ENCODE measurements at places on chromosomes 2 and 18.

DNA sequence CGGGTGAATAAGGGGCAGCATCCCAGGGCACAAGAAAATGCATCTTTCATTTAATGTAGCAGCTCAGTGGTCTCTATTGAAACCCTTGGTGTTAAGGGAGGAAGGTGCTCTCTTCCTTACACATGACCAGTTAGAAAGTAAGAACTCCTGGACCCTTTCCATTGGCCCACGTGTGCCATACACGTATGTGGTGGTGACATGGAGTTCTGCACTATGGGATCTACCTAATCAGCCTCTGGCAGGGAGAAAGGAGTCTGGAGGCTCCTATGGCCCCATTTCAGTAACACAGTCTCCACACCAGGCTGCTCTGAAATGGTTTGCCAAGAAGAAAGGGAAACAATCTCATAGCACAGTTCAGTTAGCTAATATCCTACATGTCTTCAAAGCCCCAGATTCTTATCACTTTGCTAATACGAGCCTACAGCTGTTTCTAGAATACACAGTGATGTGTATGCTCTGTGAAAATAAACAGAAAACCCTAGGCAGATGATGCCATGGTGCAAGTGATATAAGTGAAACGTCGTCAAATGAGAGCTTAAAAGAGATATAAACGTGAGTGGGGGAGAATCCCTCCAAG lies 7.0 kb downstream of the EFEMP1 start:
- no peak for DNase-seq

- DNase-seq = no peak
These were observed 83.5 kb upstream of the DTNA start for GRCh38 chr18:34626404-34627136.

DNA sequence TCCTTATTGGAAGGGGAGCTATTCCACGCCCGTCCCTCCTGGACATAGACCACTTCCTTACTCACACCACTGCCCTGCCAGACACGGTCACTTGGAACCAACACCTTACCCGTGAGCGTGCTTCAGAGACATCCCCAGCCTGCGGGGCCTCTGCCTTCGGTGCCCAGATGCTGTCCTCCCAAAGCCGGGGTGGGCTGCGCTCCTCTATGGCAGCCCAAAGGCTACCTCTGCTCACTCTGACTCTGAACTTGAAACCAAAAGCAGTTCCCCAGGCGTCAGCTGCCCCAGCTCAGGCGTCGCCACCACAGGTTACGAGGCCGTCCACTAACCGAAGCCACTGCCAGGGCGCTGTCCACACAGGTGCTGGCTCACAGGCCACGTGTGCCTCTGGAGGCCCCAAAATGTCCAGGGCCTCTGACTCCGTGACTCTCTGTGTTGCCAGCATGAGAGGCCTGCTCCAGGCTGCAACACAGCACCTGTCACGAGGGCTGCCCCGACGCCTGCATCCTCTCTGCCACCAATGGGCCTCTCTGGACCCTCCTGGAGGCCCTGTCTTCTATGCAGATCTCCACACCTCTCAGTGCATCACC lies 23.8 kb downstream of the HDAC4 start:
- no peak for DNase-seq

DNA sequence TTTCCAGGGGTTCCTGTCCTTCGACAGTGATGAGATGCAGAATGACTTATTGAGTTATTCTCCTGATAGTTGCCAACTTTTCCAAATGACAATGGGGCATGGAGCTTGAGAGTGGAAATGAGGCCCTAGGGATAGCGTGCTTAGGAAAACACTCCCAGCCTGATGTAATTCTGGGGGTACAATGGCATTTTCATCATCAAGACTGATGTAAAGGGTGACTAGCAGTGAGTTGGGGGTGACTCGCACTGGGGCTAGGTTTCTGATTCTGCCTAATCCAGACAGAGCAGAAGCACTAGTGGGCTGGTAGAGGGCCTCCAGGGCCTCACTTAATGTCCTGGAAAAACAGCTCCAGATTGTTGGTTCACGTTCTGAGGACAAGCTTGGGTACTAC lies 34.0 kb upstream of the IL37 start:
- DNase-seq = no peak

DNA sequence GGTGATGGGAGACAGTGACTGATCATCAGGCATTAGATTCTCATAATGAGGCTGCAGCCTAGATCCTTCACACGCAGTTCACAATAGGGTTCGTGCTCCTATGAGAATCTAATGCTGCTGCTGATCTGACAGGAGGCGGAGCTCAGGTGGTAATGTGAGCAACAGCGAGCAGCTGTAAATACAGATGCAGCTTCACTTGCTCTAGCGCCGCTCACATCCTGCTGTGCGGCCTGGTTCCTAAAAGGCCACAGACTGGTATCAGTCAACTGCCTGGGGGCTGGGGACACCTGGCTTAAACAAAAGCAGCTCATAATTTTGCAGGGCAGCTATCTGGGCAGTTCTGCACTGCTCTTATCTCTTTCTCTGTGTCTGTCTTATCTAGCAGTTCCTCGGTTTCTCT lies 20.4 kb upstream of the CD226 start:
- no peak for DNase-seq

- peak; percentile 28 for DNase-seq
These were observed 51.7 kb downstream of the NOP58 start for GRCh38 chr2:202317080-202317857.

- DNase-seq = no peak
These were observed 1106.3 kb upstream of the SLC39A10 start for GRCh38 chr2:194550702-194551101.

- DNase-seq = peak; percentile 43
These were observed 84.6 kb downstream of the MYO1B start for GRCh38 chr2:191329841-191330240.

- no peak for DNase-seq
These were observed 198.0 kb downstream of the ANKRD30B start for GRCh38 chr18:14945984-14946383.

- DNase-seq = no peak
These were observed 985 bp downstream of the ILKAP start for GRCh38 chr2:238202326-238203093.

GRCh38 chr2:3377612-3378432 lies at the start of gene EIPR1:
TSS of gene EIPR1 (minus strand) at chr2:3377818. CDS start at chr2:3377689, 129 bp downstream.
- peak; percentile 95 for DNase-seq

- no peak for DNase-seq
These were observed 124.9 kb downstream of the ALK start for GRCh38 chr2:29796446-29796845.

- no peak for DNase-seq
These were observed 7.2 kb upstream of the PROC start for GRCh38 chr2:127410871-127411652.

GRCh38 chr2:100520224-100520623 lies 42.6 kb upstream of the PDCL3 start:
- no peak for DNase-seq

- no peak for DNase-seq
These were observed 614.0 kb downstream of the SLC4A3 start for GRCh38 chr2:220241423-220241822.

- no peak for DNase-seq
These were observed 1820.1 kb upstream of the LRRTM1 start for GRCh38 chr2:82124629-82125028.

- DNase-seq = no peak
These were observed 196.3 kb downstream of the CTIF start for GRCh38 chr18:48735080-48735676.

GRCh38 chr2:98695255-98695654 lies 35.7 kb downstream of the MGAT4A start:
- no peak for DNase-seq

DNA sequence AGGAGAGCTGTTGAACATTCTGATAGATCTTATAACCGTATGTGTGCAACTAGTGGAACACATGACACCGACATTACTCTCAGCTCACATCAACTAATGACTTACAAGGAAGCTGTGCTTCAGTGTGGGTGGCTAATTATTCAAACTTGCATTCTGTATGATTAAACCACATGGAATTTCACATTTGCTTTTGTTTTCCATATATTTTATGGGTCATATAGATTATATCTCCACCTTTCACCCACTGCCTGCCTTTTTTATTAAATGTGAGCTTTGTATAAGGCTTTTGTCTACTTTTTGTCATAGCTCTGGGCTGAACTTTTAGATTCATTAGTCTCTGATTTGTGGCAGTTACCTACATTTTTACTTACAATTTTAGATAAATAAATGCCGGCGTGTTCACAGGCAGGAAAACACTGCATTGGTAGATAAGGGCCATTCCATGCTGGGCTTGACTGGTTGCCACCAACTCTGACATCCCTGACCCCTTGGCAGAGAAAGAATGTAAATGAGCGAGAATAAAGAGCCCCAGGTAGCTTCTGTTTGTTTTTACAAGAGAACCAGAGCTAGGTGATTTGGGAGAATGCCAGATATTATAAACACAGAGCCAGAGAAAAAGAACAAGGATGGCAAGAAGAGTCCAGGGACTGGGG lies 35.7 kb downstream of the LYPD6 start:
- DNase-seq = peak; percentile 90

DNA sequence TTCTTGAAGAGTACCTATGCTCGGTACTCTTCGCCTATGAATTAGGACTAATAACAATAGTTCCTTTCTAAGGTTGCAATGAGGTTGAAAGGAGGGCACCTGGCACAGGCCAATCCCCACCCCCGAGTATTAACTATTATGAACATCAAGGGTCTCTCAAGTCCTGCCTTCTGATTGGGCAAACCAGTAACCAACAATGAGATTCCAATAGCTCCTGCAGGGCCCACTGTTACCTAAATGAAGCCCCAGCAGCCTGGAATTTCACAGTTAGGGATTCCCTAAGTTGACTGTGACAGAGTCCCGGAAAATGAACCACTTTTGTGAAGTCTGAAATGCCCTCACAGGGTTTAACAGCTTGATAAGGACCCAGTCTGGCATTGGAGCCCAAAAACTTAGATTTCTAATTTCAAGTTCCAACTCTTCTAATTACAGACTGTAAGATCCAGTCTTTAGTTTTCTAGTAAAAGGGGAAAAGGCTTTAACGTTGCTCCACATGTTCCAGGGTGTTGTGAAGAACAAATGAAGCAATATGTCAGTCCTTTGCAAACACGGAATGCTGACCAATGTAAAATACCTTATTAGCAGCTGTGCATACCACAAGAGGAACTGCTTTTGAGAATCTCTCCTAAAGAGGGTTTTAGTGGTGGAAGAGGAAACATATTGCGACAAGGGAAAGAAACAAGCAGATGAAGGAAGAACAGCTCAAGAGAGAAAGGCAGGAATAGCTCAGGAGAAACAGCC lies 277.7 kb upstream of the MAP2 start:
- no peak for DNase-seq

DNA sequence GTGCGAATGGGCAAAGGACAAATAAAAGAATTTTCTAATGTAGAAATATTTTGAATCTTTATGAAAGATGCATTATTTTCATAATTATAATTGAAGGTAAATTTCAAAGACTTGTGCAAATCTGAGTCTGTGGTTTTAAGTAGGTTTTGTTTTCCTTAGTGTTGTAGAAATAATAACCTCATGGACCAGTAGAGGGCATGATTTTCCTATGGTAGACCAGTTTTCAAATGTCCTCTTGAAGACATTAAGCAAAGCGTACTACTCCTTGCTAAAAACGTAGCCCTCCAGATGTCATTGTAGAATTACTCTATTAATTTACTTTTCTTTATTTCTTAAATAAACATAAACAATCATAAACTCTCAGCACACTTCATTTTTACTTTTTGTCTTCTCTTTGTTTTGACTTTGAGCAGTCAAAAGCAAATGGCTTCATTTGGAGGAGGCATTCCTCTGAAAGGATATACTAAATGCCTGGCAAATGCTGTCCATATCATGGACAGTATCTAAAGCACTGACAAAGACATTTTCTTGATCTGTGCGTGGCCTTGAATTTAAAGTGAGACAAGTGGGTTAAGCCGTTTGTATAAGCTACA lies 85.8 kb upstream of the FAM237A start:
- DNase-seq = peak; percentile 27

- DNase-seq = no peak
These were observed 27.0 kb downstream of the DNMT3A start for GRCh38 chr2:25314514-25315315.

GRCh38 chr2:217068677-217069250 lies 208.9 kb upstream of the TNP1 start:
- DNase-seq = no peak

DNA sequence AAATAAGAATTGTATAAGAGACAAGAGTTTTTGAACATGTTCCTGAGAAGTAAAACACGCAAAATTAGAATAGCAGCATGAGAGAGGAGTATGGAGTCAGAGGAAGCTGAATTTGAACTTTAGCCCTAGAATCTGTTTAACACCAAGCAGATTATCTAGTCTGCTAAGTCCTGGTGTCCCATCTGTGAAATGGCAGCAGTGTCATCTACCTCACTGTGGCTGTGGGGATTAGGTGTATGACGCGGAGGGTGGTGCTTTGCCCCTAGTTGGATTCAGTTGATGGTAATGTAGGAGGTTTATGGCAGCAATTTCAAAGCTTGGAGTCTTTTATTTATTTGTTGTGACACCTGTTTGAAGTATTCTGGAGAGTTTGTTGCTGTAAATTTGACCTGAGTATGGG lies 79.2 kb downstream of the ZNF532 start:
- DNase-seq = no peak

Measured in LNCaP clone FGC (cell line).